Cerebellar cortex (tissue), 1 donor: ENCODE measurements at places on chromosomes 4 and X.

DNA sequence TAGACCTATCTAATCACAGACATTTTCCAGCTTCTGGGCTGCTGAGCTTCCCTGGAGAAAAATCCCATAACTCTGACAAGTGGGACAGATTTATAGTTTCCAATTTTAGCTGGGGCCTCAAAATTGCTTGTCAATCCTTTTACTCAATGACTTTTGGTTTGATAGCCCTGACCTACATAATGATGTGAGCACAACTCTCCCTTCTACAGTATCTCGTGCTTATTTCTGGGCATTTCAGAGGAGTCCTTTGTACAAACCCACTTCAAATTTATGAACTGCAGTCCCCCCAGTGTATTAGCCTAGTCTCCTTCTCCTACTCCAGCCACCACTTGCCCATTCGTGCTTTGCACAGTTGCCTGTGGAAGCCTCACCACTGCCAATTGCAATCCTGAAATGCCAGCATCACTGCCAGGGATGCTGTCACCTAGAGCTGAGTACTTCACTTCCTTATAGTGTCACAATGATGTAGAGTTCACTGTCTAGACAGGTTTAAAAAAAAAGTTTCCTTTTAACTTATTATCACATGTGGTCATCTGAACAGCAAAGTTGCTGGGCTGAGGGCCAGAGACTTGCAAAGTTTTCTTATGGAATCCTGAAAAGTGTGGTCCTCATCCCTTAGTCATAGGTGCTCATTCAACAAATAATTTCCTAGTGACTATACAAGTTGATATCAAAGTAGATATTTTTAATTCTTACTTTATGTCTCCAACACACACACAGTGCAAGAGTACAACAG lies 21.2 kb downstream of the TRAM1L1 start:
- DNase-seq = no peak

GRCh38 chr4:148477276-148477675 lies 35.1 kb upstream of the NR3C2 start:
- DNase-seq = no peak

- DNase-seq = no peak
Measured at GRCh38 chr4:106017975-106018374, 122.7 kb downstream of the NPNT start.

DNA sequence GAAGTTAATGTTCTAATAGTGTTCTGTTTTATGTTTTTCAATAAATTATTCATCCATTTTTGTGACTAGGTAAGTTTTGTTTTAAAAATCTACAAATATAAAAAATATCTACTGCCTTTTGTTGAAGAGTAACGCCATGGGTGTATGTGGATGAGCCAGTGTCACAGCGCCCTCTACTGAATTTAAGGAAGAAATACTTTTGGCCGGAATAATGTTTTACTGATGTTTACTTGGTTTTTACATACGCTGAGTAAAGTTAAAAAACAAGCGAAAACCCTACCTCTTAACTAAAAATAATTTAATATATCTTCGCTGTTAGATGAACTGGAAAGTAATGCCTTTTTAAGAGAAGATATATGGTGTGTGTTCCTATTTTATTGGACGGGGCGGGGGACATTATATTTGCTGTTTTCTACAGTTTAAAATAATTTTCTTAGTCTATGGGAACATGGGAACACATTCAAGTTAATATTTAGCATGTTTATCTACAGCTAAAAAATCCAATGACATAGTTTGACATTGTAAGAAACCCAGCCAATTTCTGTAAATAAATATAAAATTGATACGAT lies 86.1 kb downstream of the CPE start:
- peak; percentile 78 for DNase-seq

GRCh38 chr4:183760326-183760725 lies 101.2 kb downstream of the TRAPPC11 start:
- DNase-seq = no peak

DNA sequence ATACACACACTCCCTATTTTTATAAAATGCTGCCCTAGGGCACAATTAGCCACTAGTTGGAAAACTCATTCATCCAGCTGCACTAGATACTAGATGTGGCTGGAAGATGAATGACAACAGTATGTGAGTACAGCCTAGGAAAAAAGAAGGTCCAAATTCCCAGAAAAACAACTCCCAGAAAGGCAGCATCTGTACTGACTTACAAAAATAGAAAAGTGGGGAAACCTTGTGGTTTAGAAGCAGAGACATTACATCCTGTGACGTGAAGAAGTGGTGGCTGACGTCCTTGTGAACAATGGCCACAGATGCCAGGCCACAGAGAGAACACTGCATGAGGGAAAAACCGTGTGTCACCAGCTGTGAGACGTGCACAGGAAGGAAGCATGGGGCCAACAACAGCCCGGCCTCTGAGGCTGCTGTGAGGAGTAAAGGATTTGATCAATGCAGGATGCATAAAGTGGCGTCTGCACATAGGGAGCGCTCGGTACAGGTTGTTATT lies 81.2 kb downstream of the SPRY1 start:
- peak; percentile 25 for DNase-seq

DNA sequence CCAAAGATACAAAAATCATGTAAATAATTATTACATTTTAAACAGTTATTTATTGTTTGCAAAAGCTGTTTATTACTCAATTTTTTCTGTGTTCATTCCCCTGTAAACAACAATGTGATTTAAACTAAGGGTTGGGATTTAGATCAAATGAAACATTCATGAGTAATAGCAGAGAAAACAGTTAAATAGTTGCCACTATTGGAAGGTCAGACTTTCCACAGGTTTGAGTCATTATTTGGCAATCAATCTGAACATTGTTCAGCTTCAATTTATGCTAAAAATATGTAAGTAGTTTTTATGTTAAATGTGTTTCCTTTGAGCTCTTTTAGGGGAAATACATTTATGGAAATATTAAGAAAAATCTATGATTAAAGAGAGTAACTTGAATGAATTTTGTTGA lies 144.9 kb downstream of the STIM2 start:
- DNase-seq = no peak

DNA sequence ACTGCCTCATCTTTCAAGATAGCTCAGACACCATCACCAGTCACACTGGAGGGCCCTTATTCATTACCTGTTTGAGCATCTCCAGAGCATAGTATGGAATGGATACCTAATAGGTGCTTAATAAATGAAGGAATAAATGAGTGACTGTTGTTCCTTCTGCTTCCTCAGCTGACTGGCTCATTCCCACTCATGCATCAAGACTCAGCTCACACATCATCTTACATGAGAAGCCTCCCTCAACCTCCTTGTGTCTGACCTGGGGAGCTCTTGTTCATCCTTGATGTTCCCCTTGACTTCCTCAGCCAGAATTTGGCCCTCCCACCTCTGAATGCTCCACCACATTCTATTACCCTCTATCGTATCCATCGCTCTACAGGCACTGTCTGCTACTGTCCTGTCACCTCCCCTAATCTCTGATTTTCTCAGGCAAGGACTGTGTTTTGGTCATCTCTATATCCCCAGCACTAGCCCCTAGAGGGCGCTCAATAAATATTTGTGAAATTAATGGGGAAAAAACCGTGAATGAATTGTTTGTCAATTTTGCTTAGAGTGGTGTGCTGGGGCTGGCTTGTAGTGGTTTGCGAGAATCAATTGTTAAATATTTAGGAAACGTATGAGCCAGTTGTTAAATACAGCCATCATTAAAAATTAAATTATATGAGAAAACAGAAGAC lies 88.3 kb downstream of the NHSL2 start:
- peak; percentile 52 for DNase-seq

- DNase-seq = no peak
Measured at GRCh38 chr4:137700072-137700471, 167.8 kb upstream of the PCDH18 start.

GRCh38 chrX:49073601-49074575 lies at the start of gene PRAF2:
TSS of gene PRAF2 (minus strand) at chrX:49074002. CDS start at chrX:49073987, 15 bp downstream.
- peak; percentile 93 for DNase-seq

- no peak for DNase-seq
Measured at GRCh38 chr4:6715704-6716017, 313 bp upstream of the BLOC1S4 start.

DNA sequence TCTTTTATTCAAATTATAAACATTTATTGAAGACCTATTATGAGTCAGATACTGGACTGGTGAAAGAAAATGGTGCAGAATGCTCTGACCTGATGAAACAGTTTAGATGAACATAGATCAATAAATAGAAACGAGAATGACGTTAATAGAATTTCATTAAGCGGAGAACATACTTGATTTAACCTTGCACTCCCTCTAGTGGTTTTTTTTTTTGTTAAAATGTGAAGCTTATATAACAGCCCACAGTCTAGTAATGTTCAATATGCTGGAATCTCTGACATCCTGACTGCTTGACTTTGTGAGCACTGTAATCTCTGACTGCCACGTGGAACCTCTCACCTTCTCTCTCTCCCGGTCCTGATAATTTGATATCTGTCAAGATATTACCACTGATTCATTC lies 32.3 kb downstream of the HDAC8 start:
- peak; percentile 70 for DNase-seq

- DNase-seq = no peak
Measured at GRCh38 chr4:72016011-72016410, 15.8 kb upstream of the NPFFR2 start.

GRCh38 chr4:56791316-56791715 lies 30.2 kb downstream of the SPINK2 start:
- DNase-seq = no peak

DNA sequence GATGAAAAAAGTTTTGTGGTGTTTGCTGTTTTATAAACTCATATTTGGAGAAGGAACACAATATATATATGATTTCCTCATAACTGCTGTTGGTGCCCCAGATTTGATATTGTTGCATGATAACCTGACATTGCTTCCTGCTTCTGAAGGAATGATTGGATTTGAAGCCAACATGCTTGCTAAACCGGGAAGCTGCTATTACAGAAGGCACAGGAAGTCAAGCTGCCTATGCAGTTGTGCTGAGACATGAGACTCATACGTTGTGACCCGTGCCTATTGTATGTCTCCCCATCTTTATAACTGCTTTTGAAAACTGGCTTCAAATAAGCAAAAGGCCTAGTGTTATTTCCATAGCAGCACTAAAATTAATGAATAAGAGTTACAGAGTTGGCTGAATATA lies 32.9 kb downstream of the GAB1 start:
- DNase-seq = no peak

DNA sequence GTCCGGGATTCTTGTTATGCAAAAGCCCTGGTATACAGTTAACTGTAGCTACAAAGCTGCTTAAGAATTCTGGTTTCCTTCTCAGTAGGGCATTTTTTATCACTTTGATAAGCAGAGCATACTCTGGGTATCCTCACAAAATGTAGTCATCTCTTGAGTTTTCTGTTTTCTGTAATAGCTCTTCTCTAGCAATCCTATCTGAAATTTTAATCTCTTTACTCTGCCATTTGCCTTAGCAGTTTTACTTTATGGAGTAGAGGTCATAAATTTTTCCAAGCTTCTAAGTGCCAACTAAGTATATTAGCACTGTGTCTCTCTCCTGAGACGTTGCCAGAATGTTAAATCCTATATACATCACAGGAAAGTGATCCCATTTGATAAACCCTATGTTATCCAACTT lies 28.0 kb upstream of the BANK1 start:
- DNase-seq = peak; percentile 6

DNA sequence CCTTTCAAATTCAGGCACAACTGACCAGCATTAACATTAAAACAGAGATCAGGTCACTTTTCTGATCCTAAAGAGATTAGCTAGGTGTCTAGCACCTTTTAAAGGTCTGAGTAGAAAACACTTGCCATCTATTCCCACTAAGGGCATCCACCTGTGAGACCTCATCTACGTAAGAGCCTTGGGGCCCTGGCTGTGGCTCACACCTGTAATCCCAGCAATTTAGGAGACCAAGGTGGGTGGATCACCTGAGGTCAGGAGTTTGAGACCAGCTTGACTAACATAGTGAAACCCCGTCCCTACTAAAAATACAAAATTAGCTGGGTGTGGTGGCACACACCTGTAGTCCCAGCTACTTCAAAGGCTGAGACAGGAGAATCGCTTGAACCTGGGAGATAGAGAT lies 11.8 kb downstream of the TBC1D9 start:
- no peak for DNase-seq

- no peak for DNase-seq
Measured at GRCh38 chrX:67614423-67614822, 70.6 kb downstream of the AR start.
